Smooth muscle cell of the brain vasculature (primary cell): ENCODE measurements at places on chromosomes 1 and 21.
A peak's percentile ranks its signal among the peaks of the same experiment; 100 is the strongest.

GRCh38 chr1:153933430-153933829, 10.7 kb upstream of the GATAD2B start:
- DNase-seq, result no peak

DNA sequence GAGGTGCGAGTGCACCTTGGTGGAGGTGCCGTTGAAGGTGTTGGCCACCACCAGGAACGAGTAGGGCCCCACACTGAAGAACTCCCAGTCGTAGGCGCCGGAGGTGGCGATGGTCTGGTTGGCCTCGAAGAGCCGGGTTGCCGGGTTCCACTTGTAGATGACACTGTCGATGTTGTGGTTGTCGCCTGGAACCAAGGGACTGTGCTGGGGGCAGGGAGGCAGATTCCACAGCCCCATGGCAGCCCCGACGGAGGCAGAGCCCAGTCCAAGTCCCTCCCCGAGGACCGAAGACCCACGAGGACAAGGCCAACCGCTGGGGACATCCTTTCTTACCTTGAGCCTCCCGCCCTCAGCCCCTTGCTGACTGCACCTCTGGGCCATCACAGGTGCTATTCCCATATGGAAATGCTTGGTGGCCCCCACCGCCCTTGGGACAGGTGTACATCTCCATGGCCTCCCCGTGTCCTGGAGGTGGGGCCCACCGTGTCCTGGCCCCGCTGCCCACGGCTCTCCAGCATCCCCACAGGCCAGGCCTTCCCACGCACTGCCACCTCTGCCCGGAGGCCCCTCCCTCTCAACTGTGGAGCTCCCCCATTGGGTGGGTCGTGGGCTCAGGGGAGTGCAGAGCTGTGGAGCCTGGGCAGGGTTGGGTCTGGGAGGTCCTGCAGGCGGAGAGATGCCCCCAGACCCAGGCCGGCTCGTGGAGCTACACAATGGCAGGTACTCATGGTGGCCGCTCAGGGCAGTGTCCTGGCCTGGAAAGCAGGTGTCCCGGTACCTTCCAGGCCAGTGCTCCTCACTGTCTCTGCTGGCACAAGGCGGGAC, 17.9 kb downstream of the KRTAP10-1 start:
- DNase-seq, result no peak

DNA sequence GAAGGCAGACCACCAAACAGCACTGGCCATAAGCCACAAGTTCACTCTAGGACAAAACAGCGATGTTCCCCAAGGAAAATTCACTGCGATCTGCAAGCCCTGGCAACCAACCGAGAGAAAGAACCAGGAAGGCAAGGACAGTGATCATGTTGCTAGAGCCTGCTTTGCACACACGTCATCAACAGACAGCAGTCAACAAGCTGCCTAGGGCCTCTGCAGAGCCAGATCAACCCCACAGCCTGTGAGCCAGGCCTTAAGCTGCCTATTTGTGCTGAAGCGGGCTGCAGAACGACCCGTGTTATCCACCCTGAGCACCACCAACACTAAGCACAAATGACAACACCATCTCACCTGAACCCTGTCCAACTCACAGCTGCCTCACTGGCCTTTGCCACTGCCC, 6.2 kb upstream of the YRDC start:
- no peak for DNase-seq

DNA sequence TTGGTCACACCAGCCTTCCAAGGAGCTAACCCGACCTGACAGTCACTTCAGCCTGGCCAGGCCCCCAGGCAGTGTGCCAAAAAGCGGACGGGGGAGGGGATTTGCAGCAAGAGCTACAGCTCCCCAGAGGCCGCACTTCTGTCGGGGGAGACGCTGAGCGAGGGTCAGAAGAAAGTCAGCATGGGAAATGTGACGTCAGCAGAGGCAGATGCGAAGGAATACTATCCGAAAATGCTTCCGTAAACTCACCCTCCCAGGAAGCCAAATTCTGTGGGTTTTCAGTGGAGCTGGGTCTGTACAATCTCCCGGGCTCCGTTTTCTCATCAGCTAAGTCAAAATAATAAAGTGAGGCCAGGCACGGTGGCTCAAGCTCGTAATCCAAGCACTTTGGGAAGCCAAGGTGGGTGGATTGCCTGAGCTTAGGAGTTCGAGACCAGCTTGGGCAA, 28.5 kb upstream of the ECE1 start:
- DNase-seq, result peak; percentile 93

GRCh38 chr1:220045356-220046051, 801 bp downstream of the EPRS1 start:
- no peak for DNase-seq

- DNase-seq, result peak; percentile 59
Measured at GRCh38 chr21:38505654-38506523, 7.6 kb upstream of the ERG start.

GRCh38 chr1:20956272-20956671, 169.2 kb upstream of the HP1BP3 start:
- no peak for DNase-seq

DNA sequence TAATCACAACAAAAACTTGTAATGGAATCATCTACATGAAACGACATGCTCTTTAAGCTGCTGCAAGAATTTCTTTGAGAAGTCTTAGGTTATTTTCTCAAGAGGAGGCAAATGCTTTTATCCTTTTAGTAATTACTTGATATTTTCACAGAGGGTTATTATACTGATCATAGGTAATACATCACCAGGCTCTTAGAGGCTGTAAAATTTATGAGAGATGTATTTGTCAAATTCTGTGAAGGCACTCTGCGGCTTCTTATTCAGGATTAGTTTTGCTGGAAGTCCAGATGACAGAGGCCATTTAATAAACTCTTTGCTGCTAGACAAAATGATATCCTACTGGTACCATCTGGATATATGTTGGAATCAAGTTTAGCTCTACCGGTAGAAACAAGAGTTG, 624.3 kb upstream of the BRINP3 start:
- no peak for DNase-seq

GRCh38 chr1:114368560-114369255, 142.3 kb downstream of the TRIM33 start:
- no peak for DNase-seq
